Heart left ventricle (tissue), 16 donors: ENCODE measurements at places on chromosomes 12 and 14.

- peaks cover 19% of the 10 kb centered on the region for H3K4me1 ChIP-seq
- H3K36me3 ChIP-seq, result peaks cover 28% of the 10 kb centered on the region
- no peak for DNase-seq
- H3K27me3 ChIP-seq, result no peaks in the 10 kb centered on the region
- H3K27ac ChIP-seq, result peak overlapping the region; percentile 93
Measured at GRCh38 chr12:21773806-21774205, 700 bp downstream of the KCNJ8 start.

- H3K27ac ChIP-seq, result no peak overlapping the region
- DNase-seq, result no peak
Measured at GRCh38 chr14:51697848-51698247, 46.1 kb downstream of the FRMD6 start.

- no peak overlapping the region for H3K4me3 ChIP-seq
- H3K27ac ChIP-seq, result no peak overlapping the region
- no peaks in the 10 kb centered on the region for H3K36me3 ChIP-seq
Measured at GRCh38 chr14:37122288-37122687, 50.1 kb downstream of the SLC25A21 start.

DNA sequence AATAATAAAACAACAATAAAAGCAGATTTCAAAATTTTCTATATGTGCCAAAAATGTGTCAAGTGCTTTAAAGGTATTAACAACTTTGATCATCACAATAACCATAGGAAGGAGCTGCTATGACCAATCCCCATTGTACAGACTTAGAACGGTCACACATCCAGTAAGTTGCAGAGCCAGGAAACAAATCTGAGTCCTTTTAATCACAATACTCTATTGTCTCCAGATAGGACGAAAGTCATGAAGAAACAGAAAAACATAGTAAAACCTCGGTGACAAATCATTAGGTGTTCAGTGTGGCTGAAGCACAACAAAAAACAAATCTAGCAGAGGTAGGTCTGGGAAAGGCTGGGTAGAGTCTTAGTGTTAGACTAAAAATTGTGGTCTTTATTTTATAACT lies 178.8 kb downstream of the GRIP1 start:
- H3K4me1 ChIP-seq, result no peaks in the 10 kb centered on the region
- DNase-seq, result no peak
- no peak overlapping the region for H3K27ac ChIP-seq

GRCh38 chr12:63419154-63419553 lies 249.1 kb downstream of the DPY19L2 start:
- no peak overlapping the region for H3K27ac ChIP-seq
- no peaks in the 10 kb centered on the region for H3K4me1 ChIP-seq
- DNase-seq, result no peak

GRCh38 chr12:58321414-58321813 lies 380.0 kb downstream of the ATP23 start:
- no peaks in the 10 kb centered on the region for H3K27me3 ChIP-seq
- no peaks in the 10 kb centered on the region for H3K4me1 ChIP-seq
- H3K27ac ChIP-seq, result no peak overlapping the region
- no peak overlapping the region for H3K4me3 ChIP-seq

GRCh38 chr14:76924371-76925096 lies 98.3 kb downstream of the LRRC74A start:
- peaks cover 39% of the 10 kb centered on the region for H3K4me1 ChIP-seq
- no peaks in the 10 kb centered on the region for H3K27me3 ChIP-seq
- DNase-seq, result no peak
- H3K4me3 ChIP-seq, result no peak overlapping the region
- H3K36me3 ChIP-seq, result no peaks in the 10 kb centered on the region
- no peak overlapping the region for H3K27ac ChIP-seq

- DNase-seq, result no peak
- no peaks in the 10 kb centered on the region for H3K27me3 ChIP-seq
- no peaks in the 10 kb centered on the region for H3K4me1 ChIP-seq
Measured at GRCh38 chr12:8446642-8447547, 8.9 kb upstream of the CLEC6A start.

- H3K4me1 ChIP-seq, result peaks cover 5% of the 10 kb centered on the region
- H3K27me3 ChIP-seq, result no peaks in the 10 kb centered on the region
- H3K36me3 ChIP-seq, result no peaks in the 10 kb centered on the region
- H3K4me3 ChIP-seq, result no peak overlapping the region
- no peak overlapping the region for H3K27ac ChIP-seq
- no peak for DNase-seq
Measured at GRCh38 chr12:14986449-14986848, 13.6 kb downstream of the PDE6H start.

DNA sequence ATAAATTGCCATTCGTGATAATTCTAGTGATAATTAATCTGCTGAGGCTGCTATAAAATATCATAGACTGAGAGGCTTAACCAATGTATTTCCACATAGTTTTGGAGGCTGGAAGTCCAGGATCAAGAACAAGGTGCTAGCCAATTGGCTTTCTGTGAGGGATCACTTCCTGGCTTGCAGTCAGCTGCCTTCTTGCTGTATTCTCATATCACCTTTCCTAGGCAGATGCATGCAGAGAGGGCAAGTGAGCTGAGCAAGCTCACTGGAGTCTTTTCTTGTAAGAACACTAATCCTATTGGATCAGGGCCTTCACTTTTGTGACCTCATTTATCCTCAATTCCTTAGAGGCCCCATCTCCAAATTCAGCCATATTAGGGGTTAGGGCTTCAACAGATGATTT lies 640.7 kb downstream of the DIO2 start:
- DNase-seq, result no peak
- H3K4me1 ChIP-seq, result no peaks in the 10 kb centered on the region
- no peaks in the 10 kb centered on the region for H3K27me3 ChIP-seq
- H3K27ac ChIP-seq, result no peak overlapping the region

- no peak overlapping the region for H3K4me3 ChIP-seq
- no peaks in the 10 kb centered on the region for H3K4me1 ChIP-seq
- DNase-seq, result no peak
- no peaks in the 10 kb centered on the region for H3K36me3 ChIP-seq
- H3K27ac ChIP-seq, result no peak overlapping the region
Measured at GRCh38 chr14:99282261-99283050, 10.5 kb upstream of the BCL11B start.

DNA sequence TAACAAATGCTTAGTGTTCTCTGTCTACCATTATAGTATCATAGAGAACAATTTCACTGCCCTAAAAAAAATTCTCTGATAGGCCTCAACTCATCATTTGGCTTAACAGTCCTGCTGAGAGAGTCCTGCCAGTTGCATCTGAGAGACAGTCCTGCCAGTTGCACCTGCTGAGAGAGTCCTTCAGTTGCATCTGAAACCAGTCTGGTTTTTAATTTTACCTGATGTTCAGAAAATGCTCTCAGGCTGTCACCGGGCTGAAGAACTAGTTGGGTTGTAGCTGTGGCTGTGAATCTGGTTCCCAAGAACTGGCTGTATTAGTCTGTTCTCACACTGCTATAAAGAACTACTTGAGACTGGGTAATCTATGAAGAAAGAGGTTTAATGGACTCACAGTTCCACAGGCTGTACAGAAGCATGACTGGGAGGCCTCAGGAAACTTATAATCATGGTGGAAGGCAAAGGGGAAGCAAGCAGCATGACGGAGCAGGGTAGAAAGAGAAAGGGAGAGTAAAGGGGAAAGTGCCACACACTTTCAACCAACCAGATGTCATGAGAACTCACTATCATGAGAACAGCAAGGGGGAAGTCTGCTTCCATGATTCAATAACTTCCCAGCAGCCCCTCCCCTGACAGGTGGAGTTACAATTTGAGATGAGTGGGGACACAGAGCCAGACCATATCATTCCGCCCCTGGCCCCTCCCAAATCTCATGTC lies 51.6 kb downstream of the PRKCH start:
- H3K4me3 ChIP-seq, result no peak overlapping the region
- no peak overlapping the region for H3K27ac ChIP-seq
- no peaks in the 10 kb centered on the region for H3K27me3 ChIP-seq
- H3K36me3 ChIP-seq, result peaks cover 8% of the 10 kb centered on the region
- no peak for DNase-seq

GRCh38 chr14:29724991-29725390 lies 202.7 kb downstream of the PRKD1 start:
- no peaks in the 10 kb centered on the region for H3K36me3 ChIP-seq
- no peaks in the 10 kb centered on the region for H3K4me1 ChIP-seq
- H3K27ac ChIP-seq, result no peak overlapping the region
- DNase-seq, result no peak

DNA sequence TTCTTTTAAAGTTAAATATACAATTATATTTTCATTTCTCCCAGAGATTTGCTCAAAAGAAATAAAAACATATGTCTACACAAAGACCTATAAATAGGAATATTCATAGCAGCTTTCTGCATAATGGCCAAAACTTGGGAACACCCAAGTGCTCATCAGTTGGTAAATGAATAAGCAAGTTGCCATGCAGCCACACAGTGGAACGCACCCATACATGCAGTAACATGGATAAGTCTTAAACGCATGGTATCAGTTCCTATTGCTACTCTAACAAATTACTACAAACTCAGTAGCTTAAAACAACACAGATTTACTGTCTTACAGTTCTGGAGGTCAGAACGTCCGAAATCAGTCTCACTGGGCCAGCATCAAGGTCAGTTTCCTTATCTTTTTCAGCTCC lies 78.5 kb downstream of the DPF3 start:
- H3K27me3 ChIP-seq, result no peaks in the 10 kb centered on the region
- H3K4me1 ChIP-seq, result no peaks in the 10 kb centered on the region
- no peak overlapping the region for H3K27ac ChIP-seq

DNA sequence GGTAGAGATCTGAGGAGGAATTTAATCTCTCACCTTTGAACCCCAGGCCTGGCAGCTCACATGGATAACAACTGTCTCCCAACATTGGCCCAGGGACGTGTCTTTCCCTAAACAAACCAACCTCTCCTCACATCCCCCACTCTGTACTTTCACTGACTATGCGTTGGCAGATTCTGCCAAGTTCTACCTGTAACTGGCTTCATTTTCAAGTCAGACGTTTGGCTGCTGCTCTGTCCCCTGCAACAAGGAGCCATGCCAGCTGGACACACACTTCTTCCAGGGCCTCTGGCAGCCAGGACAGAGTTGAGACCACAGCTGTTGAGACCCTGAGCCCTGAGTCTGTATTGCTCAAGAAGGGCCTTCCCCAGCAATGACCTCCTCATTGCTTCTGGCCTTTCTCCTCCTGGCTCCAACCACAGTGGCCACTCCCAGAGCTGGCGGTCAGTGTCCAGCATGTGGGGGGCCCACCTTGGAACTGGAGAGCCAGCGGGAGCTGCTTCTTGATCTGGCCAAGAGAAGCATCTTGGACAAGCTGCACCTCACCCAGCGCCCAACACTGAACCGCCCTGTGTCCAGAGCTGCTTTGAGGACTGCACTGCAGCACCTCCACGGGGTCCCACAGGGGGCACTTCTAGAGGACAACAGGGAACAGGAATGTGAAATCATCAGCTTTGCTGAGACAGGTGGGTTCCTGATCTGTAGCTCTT lies at the start of gene INHBC:
Gene INHBC, plus strand, starts transcription at position 268 of the 707 bp plus-strand sequence. Its CDS starts 103 bp downstream, at position 371.
- DNase-seq, result no peak
- no peaks in the 10 kb centered on the region for H3K27me3 ChIP-seq
- H3K36me3 ChIP-seq, result no peaks in the 10 kb centered on the region
- H3K4me3 ChIP-seq, result no peak within 1 kb of the TSS

- peak; percentile 39 for DNase-seq
- no peaks in the 10 kb centered on the region for H3K27me3 ChIP-seq
- H3K36me3 ChIP-seq, result no peaks in the 10 kb centered on the region
- H3K4me3 ChIP-seq, result no peak overlapping the region
- peak overlapping the region; percentile 51 for H3K27ac ChIP-seq
Measured at GRCh38 chr12:27592548-27592947, 68.5 kb downstream of the PPFIBP1 start.

- H3K4me1 ChIP-seq, result no peaks in the 10 kb centered on the region
- H3K27me3 ChIP-seq, result no peaks in the 10 kb centered on the region
- H3K4me3 ChIP-seq, result no peak overlapping the region
- H3K27ac ChIP-seq, result no peak overlapping the region
Measured at GRCh38 chr12:87820524-87821202, 208.5 kb downstream of the C12orf50 start.
